ENCODE measurements at places on chromosomes 2 and 18.

GRCh38 chr2:38648107-38648761 lies 17.7 kb upstream of the GALM start:
- no peak for DNase-seq

DNA sequence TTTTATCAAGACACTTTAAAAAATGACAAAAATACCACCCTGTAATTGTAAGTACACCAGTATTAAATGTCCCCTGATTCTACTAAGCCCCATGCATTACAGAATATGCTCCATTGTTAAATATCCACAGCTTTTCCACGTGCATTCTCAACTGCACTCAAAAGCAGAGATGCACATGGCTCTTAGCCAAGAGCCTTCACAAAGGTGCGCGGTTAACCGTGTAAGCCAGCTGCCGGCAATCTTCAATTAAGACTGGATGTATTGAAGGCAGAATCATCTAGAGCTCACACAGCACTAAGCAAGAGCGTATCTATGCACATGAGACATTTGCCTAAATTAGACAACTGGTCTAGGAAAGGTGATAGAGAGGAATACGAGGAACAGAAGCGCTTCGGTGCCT lies 278.3 kb downstream of the NAPG start:
- DNase-seq, result no peak

DNA sequence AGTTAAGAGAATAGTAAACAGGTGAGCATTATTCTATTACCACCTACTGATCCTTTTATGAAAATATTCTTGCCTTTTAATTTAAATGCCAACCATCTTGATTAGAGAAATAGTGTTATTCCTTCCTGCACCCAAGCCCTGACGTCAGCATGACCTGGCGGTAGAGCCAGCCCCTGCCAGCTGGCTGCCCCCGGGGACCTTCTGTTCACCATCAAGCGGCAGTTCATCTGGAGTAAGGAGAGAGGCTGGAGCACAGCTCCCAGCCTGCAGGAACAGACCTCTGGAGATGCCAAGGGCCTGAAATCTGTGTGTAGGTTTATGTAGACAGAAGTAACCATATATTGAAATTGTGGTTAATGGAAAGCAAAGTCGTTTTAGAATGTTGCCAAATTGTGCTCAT lies 171.8 kb downstream of the GBX2 start:
- DNase-seq, result no peak

DNA sequence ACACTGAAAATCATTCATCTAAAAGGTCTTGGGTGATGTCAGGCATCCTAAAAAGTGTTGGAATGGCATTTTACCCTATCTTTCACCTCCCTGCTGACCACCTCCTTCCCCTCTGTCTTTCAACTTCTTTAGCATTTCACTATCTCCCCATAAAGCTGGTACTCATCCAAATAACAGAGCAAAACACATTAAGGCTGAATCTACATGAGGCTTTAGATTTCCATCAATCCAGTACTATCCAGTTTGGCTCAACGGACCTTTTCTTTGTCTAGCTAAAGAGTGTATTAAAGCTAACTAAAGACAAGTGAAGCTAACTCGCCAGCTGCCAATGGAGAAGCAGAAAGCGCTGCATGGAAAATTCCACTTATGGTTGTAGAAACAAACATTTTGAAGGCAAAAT lies 122.5 kb upstream of the NCKAP5 start:
- DNase-seq, result no peak

DNA sequence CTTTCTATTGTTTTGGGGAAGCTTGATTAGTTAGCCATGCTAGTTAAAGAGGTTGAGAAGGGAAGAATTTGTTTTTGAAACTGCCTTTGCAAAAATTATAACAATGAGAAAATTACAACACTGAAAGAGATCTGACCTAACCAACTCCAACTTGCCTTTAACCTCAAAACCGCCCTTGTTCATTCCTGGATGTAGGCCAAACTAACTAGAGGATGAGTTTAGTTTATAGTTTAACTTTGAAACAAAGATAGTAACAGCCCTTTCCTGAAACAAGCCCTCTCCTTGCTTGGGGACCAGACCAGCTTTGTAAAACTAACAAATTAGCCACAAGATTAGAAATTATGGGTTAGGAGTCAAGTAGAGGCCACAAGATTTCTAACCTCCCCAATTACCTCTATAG lies 713.9 kb downstream of the CPS1 start:
- no peak for DNase-seq

DNA sequence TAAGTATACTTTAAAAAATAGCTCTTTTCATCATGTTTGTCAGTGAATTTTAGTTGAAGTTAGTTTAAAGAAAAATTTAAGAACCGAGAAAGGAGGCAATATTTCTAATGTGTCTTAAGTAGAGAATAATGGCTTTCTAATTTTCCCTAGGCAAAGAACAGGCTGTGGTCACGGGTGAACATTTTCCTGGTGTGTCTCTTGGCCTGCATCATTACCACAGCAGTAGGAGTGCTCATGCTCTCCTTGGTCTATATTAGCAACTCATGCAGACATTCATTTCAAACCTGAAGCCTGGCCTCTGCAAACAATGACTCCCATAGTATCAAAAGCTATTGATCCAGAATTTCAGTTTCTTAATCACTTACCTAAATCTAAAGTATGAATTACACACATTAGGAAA lies 57.4 kb downstream of the C18orf54 start:
- no peak for DNase-seq

- DNase-seq, result no peak
Measured at GRCh38 chr2:44689516-44689915, 252.0 kb upstream of the SIX3 start.

DNA sequence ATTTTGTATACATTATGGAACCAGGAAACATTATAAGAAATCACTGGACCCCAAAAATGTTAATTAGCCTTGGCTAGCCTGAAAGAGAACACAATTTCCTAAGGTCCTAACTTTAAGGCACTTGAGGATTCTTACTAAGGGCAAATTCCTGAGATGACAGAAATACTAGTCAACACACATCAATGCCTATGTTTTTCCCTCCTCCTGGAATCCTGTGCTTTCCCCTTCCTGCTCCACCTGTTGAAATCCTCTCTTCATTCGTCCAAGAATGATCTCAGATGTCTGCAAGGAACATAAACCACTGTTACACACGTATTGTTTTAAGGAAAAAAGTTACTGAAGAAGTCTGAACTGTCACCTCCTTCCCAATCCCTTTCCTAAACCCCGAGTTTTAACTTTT lies 21.2 kb upstream of the DARS1 start:
- DNase-seq, result no peak

DNA sequence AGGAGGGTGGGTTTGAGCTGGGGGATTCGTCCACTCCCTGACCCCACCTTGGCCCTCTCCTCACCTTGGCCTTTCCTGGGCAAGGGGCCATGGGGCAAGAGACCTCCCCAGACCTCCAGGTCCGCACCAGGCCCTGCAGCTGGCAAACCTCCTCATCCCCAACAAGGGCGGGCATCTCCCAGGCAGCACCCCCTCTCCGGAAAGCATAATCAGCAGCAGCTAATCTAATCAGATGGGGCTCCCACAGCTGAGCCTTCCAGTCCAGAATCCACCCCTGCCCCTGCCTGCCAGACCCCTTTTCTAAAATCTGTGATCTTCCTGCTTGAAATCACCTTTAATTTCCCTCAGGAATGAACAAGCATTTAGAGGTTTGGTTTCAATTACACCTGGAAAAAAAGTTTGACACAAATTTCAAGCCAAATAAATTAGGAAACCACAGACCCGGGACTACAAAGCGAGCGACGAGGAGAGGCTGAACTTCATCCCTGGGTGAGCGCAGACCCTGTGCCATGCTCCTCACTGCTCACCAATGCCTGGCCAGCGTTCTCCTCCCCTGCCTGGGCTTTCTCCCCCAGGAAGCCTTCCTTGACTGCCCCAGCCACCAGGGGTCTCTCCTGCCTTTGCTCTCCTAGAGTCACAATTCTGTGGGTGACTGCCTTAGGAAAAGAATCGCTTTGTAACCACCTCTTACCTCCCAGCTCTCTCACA lies 143.0 kb upstream of the MYCN start:
- no peak for DNase-seq

DNA sequence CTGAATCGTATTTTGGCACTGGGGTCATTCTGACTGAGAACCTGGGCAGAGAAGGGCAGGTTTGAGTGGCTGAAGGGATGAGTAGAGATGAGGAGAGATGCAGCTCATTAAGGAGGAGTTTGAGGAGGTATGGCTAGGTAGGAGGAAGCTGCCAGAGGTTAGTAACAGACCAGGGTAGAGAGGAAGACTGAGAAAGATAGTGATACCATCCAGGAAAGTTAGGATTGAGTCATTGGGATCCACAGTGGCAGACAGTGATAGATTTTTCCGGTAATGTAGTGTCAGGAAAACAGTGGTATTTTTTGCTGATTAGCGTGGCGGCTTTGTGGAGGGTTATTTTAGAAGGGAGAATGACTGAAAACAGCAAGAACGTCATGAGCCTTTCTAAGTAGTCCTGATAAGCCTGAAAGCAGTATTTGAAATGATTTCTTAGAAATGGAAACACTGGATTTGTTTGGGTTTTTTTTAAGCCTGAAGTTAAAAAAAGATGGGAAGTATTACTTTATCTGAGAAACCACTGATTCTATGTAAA lies 65.6 kb upstream of the STON1 start:
- DNase-seq, result no peak

- no peak for DNase-seq
Measured at GRCh38 chr2:172085460-172086159, at the start of gene DLX1. Gene DLX1 (plus strand): TSS chr2:172085507. CDS start chr2:172085678, 171 bp downstream.

- no peak for DNase-seq
Measured at GRCh38 chr18:52009958-52010357, 330.0 kb upstream of the DCC start.

DNA sequence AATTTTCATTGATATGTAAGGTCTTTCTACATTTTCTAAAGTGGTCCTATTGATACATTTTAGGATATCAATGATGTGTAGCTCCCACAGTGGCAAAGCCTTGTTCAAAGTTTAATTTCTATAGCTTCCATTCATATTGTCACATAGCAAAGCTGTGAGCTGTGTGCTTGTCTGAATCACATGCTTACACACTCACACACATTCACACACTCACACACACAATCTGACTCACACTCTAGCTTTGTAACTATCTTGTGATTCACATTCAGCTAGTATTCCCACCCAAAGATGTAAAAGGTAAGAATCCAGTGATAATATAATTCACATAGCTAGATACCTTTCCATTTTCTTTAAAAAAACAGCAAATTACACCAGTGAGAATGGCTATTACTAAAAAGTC lies 58.7 kb downstream of the MAPRE2 start:
- DNase-seq, result peak; percentile 61

GRCh38 chr18:63445037-63445436 lies 22.8 kb upstream of the VPS4B start:
- DNase-seq, result no peak

DNA sequence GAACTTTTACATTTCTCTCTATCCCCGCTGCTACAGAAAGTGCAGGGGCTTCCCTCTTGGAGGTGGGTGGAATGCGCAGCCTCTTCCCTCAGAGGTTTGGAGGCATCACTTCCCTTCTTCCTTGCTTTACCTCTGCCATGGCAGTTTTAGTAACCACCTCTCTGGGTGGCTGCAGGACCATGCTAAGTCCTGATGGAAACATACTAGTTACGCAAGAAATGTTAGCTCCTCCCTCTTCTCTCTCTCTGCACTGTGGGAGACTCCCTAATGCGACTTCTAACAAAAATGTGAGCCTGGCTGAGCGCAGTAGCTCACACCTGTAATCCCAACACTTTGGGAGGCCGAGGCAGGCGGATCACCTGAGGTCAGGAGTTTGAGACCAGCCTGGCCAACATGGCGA lies 116.8 kb upstream of the RAB6C start:
- no peak for DNase-seq

DNA sequence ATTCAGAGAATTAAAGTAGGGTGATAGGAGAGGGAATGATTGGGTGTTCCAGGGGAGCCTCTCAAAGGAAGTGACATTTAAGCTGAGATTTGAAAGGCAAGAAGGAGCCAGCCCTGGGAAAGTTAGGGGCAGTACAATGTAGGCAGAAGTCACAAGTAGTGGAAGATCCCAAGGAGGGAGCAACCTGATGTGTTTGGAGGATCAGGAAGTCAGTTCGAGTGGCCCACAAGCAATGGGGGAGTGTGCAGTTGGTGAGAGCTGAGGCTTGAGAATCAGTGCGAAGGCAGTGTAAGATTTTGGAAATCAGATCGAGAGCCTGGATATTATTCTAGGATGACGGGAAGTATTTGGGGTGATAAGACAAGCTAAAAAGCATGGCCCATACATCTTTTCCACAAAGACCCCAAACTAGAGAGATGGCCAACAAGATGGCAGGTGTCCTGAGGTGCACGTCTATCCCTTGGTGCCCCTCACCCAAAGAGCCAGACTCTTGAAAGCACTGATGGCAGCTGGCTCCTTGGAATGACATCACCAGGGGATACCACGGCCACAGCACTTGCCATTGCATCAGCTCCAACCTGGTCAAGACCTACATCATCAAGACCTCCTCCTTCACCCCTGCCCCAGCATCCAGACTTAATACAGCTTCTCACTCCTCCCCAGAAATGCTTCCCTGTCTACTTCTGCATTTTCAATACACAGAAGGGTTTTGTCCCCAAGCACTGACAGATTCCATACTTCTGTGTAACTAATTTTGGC lies 127.3 kb downstream of the BCL2 start:
- no peak for DNase-seq

DNA sequence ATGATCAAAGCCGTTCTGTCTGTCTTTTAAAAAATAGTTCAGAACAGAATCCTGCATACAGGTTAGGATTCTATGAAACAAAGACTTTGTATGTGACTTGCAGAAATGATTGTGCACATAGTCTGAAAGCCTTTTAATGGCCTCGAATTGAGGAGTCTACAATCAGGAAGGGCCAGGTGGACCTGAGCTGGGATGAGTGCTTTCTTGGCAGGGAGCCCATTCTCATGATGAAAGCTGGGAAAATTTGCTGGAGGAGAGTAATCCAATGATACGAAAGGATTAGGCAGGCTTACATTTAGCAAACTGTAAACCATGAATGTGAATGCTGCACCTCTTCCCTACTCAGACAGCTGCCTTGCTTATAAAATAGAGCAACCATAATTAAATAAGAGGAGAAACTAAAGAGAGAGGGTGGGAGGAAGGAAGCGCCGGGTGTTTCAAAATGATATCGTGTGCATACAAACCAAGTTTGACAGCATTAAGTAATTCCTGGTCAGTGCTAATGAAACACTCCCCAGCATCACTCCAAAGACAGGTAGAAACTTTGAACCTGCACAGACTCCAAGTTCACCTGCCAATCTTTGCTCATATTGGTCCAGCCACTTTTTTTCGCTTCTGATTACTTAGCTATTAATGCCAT lies 23.7 kb upstream of the CXCR4 start:
- no peak for DNase-seq

- DNase-seq, result peak; percentile 7
Measured at GRCh38 chr18:25713103-25713502, 361.1 kb upstream of the ZNF521 start.

All from fibroblast of mammary gland (primary cell).